ENCODE measurements at places on chromosomes 1 and 21.
A peak's percentile ranks its signal among the peaks of the same experiment; 100 is the strongest.

DNA sequence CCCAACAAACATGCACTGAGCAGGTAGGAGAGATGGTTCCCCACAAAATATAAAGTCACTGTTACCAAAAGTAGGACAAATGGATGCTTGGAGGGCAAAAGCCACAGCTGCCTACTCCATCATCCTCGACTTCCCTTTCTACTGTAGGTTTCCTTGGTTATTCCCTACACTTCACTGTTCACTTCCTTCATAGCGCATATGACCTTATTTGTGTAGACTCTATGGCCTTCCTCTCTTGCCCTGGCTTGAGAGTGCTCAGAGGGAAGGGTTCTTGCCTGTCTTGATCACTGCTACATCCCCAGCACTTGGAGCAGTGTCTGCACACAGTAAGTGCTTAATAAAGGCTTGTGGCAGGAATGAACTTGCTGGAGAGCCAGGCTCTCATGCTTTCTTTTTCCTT lies 14.6 kb upstream of the TRNP1 start:
- DNase-seq: no peak

- DNase-seq: peak; percentile 55
Observed at GRCh38 chr1:117077267-117077666, 17.1 kb downstream of the TTF2 start.

DNA sequence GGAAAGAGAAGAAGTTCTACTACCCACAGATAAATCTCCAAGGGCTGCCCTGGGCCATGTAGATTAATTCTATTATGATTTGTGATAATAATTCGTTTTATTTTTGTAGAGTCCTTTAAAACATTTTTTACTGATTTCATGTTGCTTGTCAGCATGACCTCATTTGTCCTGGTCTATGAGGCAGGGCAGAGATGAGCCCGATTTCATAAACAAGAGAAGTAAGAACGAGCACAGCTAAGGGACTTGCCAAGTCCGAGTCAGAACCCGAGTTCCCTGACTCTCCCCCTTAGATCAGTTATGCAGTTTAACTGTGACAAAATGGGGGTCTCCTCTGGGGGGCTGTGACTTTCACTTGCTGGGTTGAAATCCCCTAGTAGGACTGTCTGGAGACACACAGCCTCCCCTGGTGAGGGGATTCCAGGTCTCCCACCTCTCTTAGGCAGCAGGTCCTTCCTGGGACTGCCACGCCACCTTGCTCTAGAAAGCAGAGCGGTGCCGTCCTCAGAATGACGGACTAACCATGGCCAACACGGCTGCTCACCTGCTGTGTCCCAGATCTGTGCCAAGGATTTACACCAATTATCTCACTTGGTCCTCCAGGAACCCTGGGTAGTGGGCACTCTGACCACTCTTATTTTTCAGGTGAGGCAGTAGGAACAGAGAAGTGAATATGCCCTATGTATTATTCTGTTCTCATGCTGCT lies 31.0 kb upstream of the SOX13 start:
- no peak for DNase-seq

GRCh38 chr1:80918380-80918779 lies 882.4 kb upstream of the ADGRL2 start:
- DNase-seq: no peak

DNA sequence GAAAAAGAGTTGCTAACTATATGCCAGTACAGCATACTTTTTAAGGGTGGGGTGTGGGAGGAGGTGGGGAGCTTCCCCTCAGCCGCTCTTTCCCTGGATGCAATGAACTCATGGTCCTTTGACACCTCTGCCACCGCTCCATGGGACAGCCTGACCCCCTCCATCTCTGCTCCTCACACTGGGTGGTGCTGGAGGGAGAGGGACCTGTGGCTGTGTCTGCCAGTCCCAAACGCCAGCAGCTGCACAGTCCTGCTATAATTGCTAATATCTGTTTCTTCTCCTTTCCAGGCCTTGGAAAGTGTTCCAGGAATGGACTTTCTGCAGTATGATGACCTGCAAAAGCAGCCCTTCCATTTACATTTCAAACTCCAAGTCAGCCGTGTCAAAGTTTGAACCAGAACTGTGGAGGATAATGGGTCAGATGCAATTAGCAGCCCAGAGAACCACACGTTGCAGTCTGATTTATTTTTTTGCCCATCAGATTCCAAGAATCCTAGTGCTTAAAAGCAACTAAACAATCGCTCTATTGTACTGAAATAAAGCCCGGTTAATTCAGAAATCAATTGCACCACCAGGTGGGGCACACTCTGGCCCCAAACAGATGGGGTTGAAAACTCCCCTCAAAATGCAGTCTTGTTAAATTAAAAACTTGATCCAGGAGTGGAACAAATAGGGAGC lies 160.7 kb upstream of the LMO4 start:
- no peak for DNase-seq

DNA sequence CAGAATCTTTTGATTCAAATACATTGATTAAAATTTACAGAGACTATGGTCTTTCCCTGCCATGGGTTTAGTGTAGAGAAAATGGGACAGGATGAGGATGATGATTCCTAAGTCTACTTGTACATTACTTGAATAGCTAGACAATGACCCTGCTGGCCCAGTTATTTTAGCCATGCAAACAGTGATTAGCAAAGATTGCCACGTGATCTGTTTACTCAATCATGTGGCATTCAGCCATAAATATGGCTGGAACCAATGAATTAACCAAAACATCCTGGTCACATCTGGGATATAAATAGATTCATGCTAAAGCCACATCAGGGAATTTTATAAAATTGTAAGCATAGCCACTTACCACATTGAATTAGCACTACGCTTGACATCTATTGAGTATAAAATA lies 167.3 kb downstream of the PBX1 start:
- DNase-seq: no peak

GRCh38 chr1:10056599-10056987 lies 23.8 kb downstream of the UBE4B start:
- DNase-seq: no peak

- DNase-seq: no peak
Observed at GRCh38 chr1:165161130-165161529, 195.4 kb downstream of the LMX1A start.
